ENCODE measurements at places on chromosomes 7 and 10.
A peak's percentile ranks its signal among the peaks of the same experiment; 100 is the strongest.

DNA sequence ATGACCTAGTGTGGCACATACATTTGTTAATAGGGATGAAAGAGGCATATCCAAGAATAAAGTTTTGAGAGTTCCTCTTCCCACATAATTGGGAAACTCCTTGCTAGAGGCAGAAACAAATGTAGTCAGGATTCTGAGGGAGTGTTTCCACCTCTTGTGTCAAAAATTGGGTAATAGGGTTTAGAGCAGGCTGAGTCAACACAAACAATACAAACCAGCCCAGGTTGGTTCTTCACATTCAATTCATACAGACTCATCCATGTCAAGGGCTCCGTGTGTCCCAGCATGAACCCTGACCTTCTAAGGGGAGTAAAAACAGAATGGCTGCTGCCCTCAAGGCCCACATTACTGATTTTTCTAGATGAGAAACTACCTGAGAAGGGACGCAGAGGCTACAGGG lies 75.3 kb downstream of the GLI3 start:
- DNase-seq, result no peak

DNA sequence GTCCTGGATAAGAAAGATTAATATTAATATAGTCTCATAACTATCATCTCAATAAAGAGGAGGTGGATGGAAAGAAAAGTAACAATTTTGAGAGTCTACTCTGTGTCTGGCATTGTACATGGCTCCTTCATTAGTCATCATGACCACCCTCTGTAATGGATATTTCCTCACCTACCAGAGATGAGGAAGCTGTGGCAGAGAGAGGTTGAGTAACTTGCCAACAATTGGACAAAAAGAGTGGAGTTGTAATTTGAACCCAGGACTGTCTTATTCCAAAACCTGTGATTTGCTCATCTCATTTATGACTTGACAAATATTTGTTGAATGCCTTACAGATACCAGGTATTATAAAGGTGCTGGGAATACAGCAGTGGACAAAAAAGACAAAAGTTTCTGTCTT lies 2.1 kb upstream of the IDE start:
- no peak for DNase-seq

GRCh38 chr7:151059367-151060112 lies at the start of gene SLC4A2:
Gene SLC4A2, plus strand, starts transcription at chr7:151059589. Its CDS starts 2,399 bp downstream, at chr7:151061988.
- DNase-seq, result peak; percentile 49

- DNase-seq, result no peak
Measured at GRCh38 chr10:25573316-25573715, 360.7 kb upstream of the MYO3A start.

GRCh38 chr7:154644366-154644765 lies 358.6 kb downstream of the PAXIP1 start:
- DNase-seq, result no peak

- no peak for DNase-seq
Measured at GRCh38 chr7:101435461-101436220, 73.0 kb downstream of the COL26A1 start.

- no peak for DNase-seq
Measured at GRCh38 chr7:20172736-20173334, 44.3 kb downstream of the MACC1 start.

GRCh38 chr10:132579027-132579859 lies 41.7 kb downstream of the INPP5A start:
- DNase-seq, result no peak

GRCh38 chr7:3232228-3232627 lies 68.8 kb upstream of the SDK1 start:
- no peak for DNase-seq

DNA sequence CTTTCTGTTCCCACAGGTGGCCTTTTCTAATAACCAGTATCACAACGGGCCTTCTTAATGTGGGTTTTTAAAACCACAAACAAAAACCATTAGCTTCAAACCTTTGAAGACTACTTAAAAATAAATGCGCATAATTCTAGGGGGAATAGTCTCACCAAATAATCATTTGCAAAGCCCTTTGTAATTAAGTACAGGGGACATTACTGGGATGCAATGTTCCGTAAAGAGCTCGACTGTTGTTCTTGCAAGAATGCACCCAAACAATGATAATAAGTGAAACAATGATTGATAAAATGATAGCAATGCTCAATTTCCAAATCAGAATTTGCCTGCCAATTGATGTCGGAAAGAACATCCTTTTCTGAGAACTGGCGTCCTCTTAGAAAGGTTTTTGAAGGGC lies 589.1 kb upstream of the ADARB2 start:
- DNase-seq, result no peak

DNA sequence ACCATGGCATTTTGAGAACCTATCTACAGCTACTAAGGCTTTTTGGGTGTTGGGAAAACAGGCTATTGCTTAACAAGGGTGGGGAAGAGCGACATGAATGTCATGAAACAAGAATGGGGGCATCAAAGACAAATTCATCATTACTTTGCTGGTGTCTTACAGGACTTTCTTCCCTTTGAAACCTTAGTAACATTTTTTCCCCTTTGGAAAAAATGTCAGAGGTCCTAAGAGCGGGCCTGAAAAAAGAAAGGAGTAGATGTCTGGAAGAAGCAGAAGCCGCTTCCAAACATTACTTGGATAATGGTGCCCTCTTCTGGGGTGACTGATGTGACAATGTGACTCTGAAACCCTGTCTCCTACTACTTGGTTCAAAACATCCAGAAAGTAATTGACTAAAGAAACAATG lies 3.8 kb upstream of the DDX50 start:
- no peak for DNase-seq

DNA sequence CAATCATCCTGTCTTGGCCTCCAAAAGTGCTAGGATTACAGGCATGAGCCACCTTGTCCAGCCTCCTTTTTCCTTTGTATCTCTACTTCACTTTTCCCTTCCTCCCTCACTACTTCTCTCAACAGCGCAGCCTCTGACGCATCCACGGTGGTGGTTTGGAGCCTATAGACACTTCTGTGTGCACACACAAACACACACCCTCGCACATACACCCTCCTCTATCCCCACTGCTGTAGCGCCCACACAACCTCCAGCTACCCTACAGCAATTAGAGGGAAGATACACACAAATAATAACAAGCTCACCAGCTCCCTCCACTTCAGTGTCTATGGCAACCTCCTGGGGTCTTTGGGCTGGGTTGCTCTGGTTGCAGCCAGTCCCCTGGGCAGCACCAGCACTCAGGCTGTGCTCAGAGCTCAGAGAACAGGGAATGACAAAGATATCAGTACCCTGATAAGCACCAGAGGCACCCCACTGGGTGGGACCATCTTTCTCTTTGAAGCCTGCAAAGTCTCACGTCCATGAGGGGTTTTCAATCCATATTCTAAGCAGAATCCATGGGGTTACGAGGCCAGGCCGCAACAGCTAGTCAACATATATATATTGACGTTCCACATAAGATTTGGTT lies 3.3 kb upstream of the CAMK2G start:
- DNase-seq, result no peak

- DNase-seq, result no peak
Measured at GRCh38 chr10:132107949-132108877, 42.5 kb downstream of the JAKMIP3 start.
